ENCODE measurements at places on chromosomes 13 and 19.
A peak's percentile ranks its signal among the peaks of the same experiment; 100 is the strongest.

- DNase-seq, result no peak
Measured at GRCh38 chr19:29401712-29402421, 123.9 kb upstream of the VSTM2B start.

GRCh38 chr13:27821566-27821965 is 29.3 kb downstream of the GSX1 start:
- DNase-seq, result no peak

DNA sequence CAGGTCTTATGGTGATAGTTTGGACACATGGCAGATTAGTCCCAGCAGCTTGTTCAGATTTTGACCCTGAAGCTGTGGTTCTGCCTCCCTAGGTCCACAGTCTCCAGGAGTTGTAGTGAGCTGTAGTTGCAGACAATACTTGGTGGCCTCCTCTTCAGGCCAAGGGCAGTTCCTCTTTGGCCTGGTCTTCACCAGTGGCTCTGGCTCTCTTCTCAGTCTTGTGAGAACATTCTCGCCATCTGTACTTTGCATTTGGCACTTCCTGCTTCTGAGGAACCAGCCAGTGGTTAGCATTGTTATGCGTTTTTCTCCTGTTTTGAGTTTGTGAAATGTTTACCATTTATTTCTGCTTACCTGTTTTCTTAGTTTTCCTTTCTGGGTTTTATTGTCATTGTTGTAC is 40.7 kb downstream of the PCCA start:
- no peak for DNase-seq

- no peak for DNase-seq
Measured at GRCh38 chr13:113620036-113620796, 35.7 kb downstream of the TFDP1 start.

GRCh38 chr13:21663197-21663596 is 7.7 kb upstream of the FGF9 start:
- no peak for DNase-seq

- DNase-seq, result no peak
Measured at GRCh38 chr19:19486343-19487076, 28.8 kb downstream of the TSSK6 start.

- DNase-seq, result no peak
Measured at GRCh38 chr13:59607780-59608233, 555.9 kb downstream of the DIAPH3 start.

DNA sequence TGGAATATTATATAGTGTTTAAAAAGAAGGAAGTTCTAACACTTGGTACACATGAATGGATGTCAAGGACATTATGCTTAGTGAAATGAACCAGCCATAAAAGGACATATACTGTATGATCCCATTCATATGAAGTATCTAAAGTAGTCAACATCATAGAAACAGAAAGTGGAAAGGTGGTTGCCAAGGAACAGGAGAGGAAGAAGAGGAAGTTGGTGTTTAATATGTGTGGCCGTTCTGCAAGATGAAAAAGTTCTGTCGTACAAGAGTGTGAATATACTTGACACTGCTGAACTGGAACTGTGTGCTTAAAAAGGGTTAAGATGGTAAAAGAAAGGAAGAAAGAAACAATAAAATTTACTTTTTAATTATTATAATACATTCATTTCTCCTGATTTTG is 33.1 kb upstream of the C1QTNF9 start:
- peak; percentile 75 for DNase-seq

GRCh38 chr19:56603829-56604228 is 8.7 kb downstream of the ZNF71 start:
- DNase-seq, result no peak

- no peak for DNase-seq
Measured at GRCh38 chr19:14477418-14478112, 2.4 kb upstream of the PTGER1 start.

DNA sequence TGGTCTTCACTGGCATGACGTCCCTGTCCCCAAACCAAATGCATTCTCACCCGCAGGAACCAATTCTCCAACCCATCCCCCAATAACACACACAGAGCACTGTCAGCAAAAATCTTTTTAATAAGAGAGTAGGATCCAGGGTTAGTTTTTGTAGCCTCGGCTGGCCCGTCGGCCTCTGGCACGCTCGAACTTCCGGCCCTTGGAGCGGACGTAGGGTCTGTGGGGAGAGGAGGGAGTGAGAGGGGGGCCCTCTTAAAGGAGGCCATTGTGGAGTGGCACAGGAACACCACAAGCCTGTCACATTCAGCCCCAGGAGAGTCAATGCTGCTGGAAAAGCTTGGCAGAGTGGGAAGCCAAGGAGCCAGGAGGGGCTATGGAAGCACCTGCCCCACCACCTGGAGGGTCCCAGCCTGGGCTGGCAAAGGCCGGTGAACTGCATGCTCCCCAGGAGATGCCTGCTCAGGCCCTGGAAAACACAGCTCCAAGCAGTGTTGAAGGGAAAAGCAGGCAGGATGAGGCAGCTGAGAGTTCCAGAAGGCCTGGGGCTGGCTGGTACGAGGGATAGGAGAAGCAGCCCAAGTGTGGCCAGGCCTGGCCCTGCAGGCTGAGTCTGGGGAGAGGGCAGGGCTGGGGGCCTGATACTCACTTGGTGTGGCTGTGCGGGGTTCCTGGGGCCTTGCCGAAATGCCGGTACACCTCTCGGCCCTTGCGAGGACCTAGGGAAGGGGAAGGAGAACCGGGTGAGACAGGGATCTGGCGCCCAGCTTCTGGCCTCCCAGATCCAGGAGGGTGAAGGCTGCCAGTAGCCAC is 560 bp upstream of the FAM83E start:
- no peak for DNase-seq

DNA sequence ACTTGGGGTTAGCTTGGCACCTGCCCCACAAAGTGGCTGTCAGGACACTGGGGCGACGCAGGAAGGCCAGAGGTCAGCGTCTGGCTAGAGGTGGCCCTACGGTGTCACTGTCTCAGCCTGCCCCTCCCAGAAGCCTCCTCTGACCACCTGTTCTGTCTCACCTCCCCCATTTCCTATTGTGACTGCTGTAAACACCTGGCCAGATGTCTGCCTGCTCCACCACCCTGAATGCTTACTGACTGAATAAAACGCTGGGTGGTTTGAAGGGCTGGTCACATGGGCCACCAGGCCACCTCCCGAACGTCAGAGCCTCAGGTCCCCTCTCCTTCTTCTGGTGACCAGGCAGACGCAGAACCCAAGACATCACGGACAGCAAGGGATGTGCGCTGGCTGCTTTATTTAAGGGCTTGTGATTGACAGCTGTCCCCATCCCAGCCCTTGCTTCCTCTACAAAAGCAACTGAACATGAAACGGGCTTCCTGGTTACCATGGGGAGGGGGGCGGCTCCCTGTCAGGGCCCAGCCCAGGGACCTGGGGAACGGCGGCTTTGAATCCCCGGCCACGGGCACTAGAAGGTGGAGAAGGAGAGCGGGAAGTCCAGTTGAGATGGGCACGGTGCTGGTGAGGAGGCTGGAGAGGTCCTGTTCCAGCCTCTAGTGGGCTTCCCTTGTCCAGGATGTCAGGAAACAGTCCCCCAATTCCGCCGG is 6.2 kb downstream of the ELOF1 start:
- no peak for DNase-seq

GRCh38 chr13:72643311-72643989 is 84.0 kb downstream of the MZT1 start:
- peak; percentile 62 for DNase-seq

DNA sequence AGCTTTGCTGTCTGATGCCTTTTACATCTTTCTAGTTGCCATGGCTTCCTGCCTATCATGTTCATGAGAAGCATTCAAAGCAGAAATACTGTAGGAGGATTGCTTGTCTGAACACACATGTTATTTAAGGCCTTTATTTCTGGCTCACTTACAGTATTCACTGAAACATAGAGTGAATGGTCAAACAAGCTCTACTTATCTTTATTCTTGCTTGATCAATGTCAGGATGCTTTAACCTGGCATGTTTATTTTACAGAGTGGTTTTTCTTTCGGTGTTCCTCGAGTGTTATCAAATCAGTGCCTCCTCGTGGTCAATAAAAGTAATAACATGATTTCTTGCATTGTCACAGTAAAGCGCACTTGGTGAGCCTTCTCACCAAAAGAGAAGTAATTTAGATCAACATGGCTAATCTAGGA is 73.5 kb upstream of the PCDH17 start:
- no peak for DNase-seq

- peak; percentile 67 for DNase-seq
Measured at GRCh38 chr19:10769533-10770491, 51.9 kb downstream of the DNM2 start.

- no peak for DNase-seq
Measured at GRCh38 chr13:47241446-47241845, 344.6 kb upstream of the HTR2A start.

DNA sequence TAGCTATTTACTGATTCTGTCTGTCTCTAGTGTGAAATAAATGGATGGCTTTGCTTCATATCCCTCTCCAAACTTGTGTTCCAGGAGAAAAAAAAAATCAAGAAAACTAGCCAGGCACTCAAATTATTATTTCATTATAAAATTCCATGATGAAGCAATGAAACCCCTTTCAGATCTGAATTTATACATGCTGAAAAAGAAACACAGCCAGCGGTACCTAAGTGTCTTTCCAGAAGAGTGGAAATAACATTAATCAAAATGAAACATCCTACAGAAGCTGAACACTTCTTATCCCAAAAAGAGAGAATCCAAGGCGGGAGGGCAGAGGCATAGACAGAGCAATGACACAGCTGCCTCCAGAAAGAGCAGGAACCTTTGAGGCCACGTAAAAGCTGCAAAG is 15.9 kb downstream of the ENOX1 start:
- DNase-seq, result no peak

GRCh38 chr13:71325556-71325955 is 541.4 kb downstream of the DACH1 start:
- DNase-seq, result no peak

GRCh38 chr13:20553311-20553710 is 13.6 kb upstream of the IFT88 start:
- DNase-seq, result no peak

GRCh38 chr13:93771227-93771626 is 544.6 kb downstream of the GPC6 start:
- no peak for DNase-seq

DNA sequence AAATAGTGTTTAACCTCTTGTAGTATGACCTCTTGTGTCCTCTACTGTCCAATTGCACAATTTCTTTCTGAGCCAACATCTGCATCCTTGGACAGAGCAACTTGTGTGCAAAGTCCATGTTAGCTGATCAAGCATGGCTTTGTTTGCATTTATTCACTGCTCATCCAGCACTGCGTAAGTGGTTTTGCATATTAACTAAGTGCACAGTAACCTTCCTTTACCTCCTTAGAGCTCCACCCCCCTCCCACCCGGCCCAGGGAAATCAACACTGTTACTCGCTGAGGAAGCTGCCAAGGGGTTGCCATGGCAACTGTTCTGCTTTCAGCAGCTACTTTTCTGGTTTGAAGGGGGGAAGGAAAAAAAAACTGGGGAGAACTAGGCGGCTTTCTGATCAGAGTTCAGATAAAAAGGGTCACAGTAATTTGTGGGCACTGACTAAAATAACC is 153.5 kb upstream of the KLF12 start:
- peak; percentile 98 for DNase-seq

GRCh38 chr19:29735829-29736228 is 20.8 kb upstream of the C19orf12 start:
- DNase-seq, result no peak

DNA sequence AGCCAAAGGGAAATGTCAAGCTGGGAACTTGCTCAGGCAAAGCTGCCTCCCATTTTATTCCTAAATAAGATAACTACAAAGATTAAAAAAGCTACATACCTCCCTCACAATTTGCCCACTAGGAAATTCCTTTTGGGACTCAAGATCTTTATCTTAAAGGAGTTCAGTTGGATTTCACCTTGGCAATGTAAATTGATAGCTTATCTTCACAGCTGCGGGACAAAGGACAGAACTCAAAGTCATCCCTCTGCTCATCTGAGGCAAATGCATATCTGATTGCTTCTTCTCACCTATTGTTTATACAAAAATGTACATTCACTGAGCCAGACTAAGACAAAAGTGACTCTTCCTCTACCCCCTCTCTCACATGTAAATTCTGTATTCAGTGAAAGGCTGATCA is 47.8 kb downstream of the FGF14 start:
- no peak for DNase-seq

DNA sequence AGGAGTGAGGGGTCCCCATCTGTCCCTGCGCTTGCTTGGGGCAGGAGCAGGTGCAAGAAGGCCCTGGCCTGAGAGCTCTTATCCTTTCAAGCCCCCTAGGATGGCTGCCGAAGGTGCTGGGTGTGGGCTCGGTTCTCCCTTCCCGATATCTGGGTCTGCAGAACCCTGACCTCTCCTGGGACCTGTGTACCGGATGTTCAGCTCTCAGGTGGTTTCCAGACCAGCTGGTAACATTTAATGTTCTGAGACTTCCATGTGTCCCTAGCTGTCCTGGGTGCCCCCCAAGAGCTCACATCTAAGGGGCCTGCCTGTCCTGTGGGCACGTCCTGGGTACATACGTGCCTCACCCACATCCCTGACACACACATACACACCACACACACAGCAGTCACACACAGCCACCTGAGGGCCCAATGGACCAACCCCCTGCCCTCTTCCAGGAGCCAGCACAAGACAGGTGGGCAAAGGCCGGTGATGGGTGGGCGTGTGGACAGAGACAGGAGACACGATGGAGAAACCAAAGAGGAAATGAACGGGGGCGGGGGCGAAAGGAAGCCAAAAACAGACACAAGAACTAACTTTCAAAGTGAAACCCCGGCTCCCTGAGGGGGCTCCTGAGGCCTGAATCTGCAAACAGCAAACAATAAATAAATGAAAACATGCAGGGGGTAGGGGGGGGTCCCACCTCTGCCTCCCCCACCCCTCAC is 124.3 kb downstream of the PTPRS start:
- no peak for DNase-seq

GRCh38 chr19:17475541-17476115 is 5.3 kb downstream of the SLC27A1 start:
- no peak for DNase-seq

GRCh38 chr13:38880397-38880796 is 110.2 kb downstream of the STOML3 start:
- no peak for DNase-seq

- DNase-seq, result no peak
Measured at GRCh38 chr19:5253406-5254110, 87.1 kb downstream of the PTPRS start.

DNA sequence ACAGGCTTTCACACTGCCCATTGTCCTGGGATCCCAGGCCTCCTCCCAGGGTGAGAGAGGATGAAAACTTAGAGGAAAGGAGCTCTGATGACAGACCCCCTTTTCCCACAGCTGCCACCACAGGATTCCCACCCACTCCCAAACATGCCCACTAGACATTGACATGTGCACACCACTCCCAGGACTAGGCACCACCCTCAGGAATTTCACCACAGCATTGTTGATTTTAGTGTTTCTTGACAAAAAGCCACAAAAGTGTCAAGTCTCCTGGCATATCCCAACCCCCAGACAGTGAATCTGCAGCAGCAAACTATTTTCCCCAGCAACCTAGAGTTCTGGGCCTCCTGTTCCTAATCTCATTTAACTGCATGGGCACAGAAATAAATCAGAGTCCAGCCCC is 10.1 kb downstream of the ZNF714 start:
- DNase-seq, result no peak

GRCh38 chr13:20425819-20426219 is 99.8 kb downstream of the CRYL1 start:
- no peak for DNase-seq

All from natural killer cell (primary cell).